Ascending aorta (tissue), 2 donors: ENCODE measurements at places on chromosomes 6 and 20.

DNA sequence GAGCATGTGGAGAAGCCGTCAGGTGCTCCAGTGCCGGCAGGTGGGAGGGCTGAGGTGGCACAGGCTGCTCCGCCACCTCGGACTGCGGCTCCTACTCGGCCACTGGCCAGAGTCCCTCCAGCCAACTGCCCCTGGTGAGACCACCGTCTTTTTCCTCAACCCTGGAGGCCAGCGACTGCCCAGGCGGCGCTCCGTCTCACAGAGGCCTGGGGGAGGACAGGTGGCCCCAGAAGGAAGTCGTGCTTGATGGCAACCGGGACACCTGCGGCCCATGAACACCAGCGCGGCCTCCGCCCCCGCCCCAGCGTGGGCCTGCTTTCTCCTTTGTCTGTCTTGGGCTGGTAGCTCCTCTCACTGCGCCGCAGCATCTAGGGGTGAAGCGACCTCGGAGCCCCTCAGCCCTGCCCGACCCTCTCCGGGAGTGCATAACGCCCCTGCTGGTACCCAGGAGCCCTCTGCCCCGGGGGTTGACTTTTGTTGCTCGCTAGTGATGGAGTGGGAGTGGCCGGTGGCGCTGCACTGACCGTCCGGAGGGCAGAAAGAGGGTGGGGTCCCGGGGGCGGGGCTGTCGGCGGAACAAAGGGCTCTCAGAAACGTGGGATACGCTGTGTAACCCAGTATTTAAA lies 706 bp upstream of the TUBB2B start:
- H3K4me1 ChIP-seq = peaks cover 13% of the 10 kb centered on the region
- H3K4me3 ChIP-seq = peak overlapping the region; percentile 43
- no peak overlapping the region for H3K27ac ChIP-seq

- no peak for DNase-seq
- peaks cover 2% of the 10 kb centered on the region for H3K4me1 ChIP-seq
- H3K27me3 ChIP-seq = no peaks in the 10 kb centered on the region
- peaks cover 5% of the 10 kb centered on the region for H3K36me3 ChIP-seq
- H3K4me3 ChIP-seq = no peak overlapping the region
Measured at GRCh38 chr20:50199703-50200102, 9.1 kb downstream of the CEBPB start.

GRCh38 chr6:80742481-80742880 lies 636.0 kb downstream of the BCKDHB start:
- no peaks in the 10 kb centered on the region for H3K4me1 ChIP-seq
- H3K27ac ChIP-seq = no peak overlapping the region
- H3K36me3 ChIP-seq = no peaks in the 10 kb centered on the region

DNA sequence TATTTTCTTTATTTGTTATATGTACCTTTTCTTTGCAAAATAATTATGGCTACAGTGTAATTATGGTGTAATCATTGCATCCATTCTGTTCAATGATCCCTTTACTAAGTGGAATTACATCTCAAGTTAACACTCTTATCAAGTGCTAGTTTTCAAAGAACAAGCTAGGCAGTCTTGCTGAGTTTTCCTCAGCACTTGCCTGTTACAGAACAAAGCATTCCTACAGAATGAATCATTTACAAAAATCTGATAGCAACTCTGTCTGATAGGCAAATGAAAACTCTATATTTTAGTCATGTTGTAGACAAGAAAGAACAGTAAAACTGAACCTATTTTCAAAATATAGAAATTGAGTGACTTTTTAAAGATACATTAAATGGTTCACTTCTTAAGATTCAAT lies 109.8 kb upstream of the POU3F2 start:
- H3K27ac ChIP-seq = no peak overlapping the region
- H3K4me1 ChIP-seq = no peaks in the 10 kb centered on the region
- no peak for DNase-seq
- no peaks in the 10 kb centered on the region for H3K36me3 ChIP-seq
- H3K4me3 ChIP-seq = no peak overlapping the region

DNA sequence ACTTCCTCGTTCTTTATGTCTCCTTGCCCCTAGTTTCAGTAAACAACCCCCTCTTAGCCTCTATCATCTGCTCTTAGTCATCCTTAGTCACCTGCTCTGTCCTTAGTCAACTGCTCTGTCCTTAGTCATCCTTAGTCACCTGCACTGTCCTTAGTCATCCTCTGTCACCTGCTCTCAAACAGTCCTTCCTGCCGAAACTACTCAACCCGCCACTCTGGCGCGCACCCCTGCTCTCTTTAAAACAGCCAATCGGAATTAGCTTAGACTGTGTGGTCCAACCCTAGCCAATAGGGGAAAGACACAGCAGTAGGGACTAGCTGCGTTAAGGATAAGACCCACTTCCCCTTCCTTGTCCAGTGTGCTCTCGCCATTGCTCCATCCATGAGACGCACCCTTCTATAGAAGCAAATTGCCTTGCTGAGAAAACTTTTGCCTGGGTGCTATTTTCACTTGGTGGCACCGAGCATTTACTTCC lies 73.9 kb downstream of the BACH2 start:
- H3K4me1 ChIP-seq = peaks cover 3% of the 10 kb centered on the region
- no peaks in the 10 kb centered on the region for H3K27me3 ChIP-seq
- H3K36me3 ChIP-seq = no peaks in the 10 kb centered on the region
- H3K27ac ChIP-seq = no peak overlapping the region
- H3K4me3 ChIP-seq = no peak overlapping the region
- DNase-seq = no peak

DNA sequence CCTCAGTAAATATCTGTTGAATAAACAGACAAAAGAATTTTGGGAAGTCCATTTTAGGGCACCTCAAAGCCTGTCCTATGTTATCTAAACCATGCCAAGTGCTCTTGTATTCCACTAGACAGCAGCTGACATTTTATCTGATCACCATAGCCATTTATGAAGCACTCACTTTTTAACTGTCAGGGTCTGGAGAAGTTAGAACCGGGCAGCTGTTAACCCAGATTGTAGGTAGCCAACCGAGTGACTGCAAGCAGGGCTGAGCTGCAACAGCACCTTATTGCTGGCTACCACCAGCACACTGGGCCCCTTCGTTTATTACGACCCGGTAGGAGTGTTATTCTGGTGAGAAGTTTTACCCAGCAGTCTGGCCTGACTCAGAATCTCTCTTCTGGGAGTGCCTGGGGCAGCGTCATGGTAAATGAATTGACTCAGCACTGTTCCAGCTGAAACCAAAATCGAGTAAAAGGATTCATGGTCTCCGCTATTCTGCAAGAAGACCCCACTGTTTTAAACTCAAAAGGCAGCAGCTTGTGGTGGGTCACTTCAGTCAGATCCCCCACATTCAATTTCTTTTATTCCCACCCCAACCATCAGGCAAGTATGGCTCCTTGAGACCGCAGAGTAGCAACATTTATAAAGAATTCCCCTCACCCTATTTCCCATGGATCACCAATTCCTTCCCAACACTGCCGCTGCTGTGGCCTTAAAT lies 1.7 kb downstream of the UBE2V1 start:
- H3K4me1 ChIP-seq = peaks cover 5% of the 10 kb centered on the region
- DNase-seq = peak; percentile 65
- H3K36me3 ChIP-seq = no peaks in the 10 kb centered on the region
- peak overlapping the region; percentile 94 for H3K27ac ChIP-seq
- no peaks in the 10 kb centered on the region for H3K27me3 ChIP-seq

DNA sequence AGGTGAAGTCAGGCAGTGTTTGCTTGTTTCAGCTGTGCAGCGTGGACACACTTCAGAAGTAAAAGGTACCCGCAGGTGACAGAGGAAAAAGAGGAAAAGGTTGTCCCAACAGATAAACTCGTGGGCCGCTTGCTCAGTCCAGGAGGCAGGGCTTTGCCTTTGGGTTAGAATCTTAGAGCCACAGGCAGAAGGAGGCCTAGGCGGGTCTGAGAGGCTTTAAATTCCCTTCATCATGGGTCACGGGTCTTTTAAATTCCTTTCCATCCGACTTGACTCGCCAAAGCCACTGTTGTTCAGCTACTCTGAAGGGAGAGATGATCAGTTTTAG lies 48.2 kb downstream of the AGPAT4 start:
- no peak overlapping the region for H3K27ac ChIP-seq
- H3K4me1 ChIP-seq = no peaks in the 10 kb centered on the region
- no peaks in the 10 kb centered on the region for H3K36me3 ChIP-seq
- no peaks in the 10 kb centered on the region for H3K27me3 ChIP-seq

DNA sequence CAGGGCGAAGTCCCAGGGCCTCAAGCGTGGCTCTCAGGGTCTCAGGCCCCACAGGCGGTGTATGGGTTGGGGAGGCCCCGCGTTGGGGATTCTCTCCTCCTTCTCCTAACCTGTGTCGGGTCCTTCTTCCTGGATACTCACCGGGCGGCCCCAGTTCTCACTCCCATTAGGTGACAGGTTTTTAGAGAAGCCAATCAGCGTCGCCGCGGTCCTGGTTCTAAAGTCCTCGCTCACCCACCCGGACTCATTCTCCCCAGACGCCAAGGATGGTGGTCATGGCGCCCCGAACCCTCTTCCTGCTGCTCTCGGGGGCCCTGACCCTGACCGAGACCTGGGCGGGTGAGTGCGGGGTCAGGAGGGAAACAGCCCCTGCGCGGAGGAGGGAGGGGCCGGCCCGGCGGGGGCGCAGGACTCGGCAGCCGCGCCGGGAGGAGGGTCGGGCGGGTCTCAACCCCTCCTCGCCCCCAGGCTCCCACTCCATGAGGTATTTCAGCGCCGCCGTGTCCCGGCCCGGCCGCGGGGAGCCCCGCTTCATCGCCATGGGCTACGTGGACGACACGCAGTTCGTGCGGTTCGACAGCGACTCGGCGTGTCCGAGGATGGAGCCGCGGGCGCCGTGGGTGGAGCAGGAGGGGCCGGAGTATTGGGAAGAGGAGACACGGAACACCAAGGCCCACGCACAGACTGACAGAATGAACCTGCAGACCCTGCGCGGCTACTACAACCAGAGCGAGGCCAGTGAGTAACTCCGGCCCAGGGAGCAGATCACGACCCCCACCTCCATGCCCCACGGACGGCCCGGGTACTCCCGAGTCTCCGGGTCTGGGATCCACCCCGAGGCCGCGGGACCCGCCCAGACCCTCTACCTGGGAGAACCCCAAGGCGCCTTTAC lies at the start of gene HLA-G:
HLA-G (plus strand) TSS at position 247 of the 892 bp plus-strand sequence; CDS start at position 267, 20 bp downstream.
- peaks cover 11% of the 10 kb centered on the region for H3K27me3 ChIP-seq
- H3K4me1 ChIP-seq = peaks cover 7% of the 10 kb centered on the region
- no peaks in the 10 kb centered on the region for H3K36me3 ChIP-seq
- peak within 1 kb of the TSS; percentile 45 for H3K4me3 ChIP-seq
- no peak within 1 kb of the TSS for H3K27ac ChIP-seq

GRCh38 chr20:44418069-44418905 lies 57.4 kb upstream of the TTPAL start:
- no peaks in the 10 kb centered on the region for H3K27me3 ChIP-seq
- H3K4me3 ChIP-seq = no peak overlapping the region
- H3K27ac ChIP-seq = no peak overlapping the region
- H3K36me3 ChIP-seq = no peaks in the 10 kb centered on the region

DNA sequence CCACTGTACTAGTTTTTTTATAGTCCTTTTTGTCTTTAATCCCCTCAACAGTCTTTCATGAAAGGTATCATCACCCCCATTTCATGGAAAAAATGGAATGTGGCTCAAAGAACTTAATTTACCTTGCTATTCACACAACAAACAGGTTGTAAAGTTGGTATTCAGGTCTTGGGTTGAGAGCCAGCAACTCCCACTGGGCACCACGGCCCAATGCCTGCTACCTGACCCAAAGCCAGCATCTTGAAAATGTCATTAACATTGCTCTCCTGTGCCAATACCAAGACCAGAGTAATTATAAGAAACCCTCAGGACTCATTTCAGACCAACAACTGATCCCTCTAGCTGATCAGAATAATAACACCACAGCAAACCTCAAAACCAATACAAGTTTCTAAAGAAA lies 75.7 kb downstream of the METTL24 start:
- no peaks in the 10 kb centered on the region for H3K27me3 ChIP-seq
- H3K4me1 ChIP-seq = no peaks in the 10 kb centered on the region
- DNase-seq = no peak
- no peaks in the 10 kb centered on the region for H3K36me3 ChIP-seq
- no peak overlapping the region for H3K27ac ChIP-seq

GRCh38 chr20:18657575-18657974 lies 69.7 kb downstream of the DTD1 start:
- no peak for DNase-seq
- no peak overlapping the region for H3K27ac ChIP-seq
- H3K27me3 ChIP-seq = no peaks in the 10 kb centered on the region
- no peak overlapping the region for H3K4me3 ChIP-seq

DNA sequence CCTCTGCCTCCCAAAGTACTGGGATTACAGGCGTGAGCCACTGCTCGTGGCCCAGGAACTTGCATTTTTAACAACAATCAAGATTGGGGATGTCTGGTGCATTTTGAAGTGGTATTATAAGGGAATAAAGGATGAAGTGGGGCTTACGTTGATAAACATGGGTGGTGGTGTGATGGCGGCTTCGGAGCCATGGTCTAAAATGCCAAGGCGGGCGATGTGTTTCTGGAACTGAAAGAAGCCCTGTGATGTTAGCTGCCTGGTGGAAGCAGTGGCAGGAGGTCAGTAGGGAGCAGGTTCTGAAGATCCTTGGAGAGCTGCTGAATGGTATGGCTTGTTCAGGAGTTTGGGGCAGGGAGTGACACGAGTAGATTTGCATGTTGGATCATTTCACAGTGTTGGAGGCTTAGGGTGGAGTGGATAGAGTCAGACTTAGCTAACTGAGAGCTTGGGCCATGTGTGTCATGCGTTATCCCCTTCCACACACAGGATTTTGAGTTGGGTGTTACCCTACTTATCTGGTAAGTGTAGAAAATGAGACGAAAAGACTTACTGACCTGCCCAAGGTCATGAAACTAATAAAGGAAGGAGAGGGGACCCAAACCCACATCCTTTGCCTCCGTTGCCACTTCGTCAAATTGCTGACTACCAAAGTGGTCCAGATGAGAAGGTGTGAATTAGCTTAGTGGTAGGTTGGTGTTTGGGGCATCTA lies 1.5 kb downstream of the NELFCD start:
- H3K27ac ChIP-seq = peak overlapping the region; percentile 85
- H3K27me3 ChIP-seq = no peaks in the 10 kb centered on the region
- no peak for DNase-seq
- H3K4me3 ChIP-seq = no peak overlapping the region
- peaks cover 15% of the 10 kb centered on the region for H3K36me3 ChIP-seq

GRCh38 chr6:13358511-13358910 lies 30.2 kb upstream of the TBC1D7 start:
- H3K27me3 ChIP-seq = no peaks in the 10 kb centered on the region
- no peaks in the 10 kb centered on the region for H3K4me1 ChIP-seq
- no peaks in the 10 kb centered on the region for H3K36me3 ChIP-seq
- H3K27ac ChIP-seq = no peak overlapping the region
- no peak for DNase-seq
- no peak overlapping the region for H3K4me3 ChIP-seq

GRCh38 chr6:152981989-152982903 lies 595 bp downstream of the FBXO5 start:
- H3K27ac ChIP-seq = no peak overlapping the region
- no peaks in the 10 kb centered on the region for H3K36me3 ChIP-seq
- H3K4me1 ChIP-seq = peaks cover 13% of the 10 kb centered on the region
- no peak for DNase-seq

DNA sequence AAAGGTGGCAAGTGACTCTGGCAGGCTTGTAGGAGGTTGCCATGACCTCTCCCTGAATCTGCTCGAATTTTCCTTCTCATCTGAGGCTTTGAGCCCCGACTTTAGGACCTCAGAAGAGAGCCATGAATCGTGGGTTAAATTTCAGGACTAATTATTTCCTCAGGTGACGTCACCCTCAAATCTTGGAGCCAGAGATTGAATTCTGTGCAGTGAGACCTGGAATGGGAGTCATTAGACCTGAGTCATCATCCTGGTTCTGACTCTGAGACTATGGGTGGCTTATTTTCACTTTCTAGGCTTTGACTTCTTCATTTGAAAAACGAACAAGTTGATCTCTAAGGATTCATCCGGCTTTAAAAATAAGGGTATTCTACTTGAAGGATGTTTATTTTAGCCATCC lies 48.5 kb upstream of the PDYN start:
- no peaks in the 10 kb centered on the region for H3K4me1 ChIP-seq
- DNase-seq = no peak
- H3K27me3 ChIP-seq = no peaks in the 10 kb centered on the region

GRCh38 chr20:17431621-17432364 lies 99.4 kb downstream of the BFSP1 start:
- no peak overlapping the region for H3K4me3 ChIP-seq
- no peaks in the 10 kb centered on the region for H3K36me3 ChIP-seq
- no peaks in the 10 kb centered on the region for H3K4me1 ChIP-seq
